ENCODE measurements at places on chromosomes 3 and 15. TPM values are rescaled to one million over a fixed set of nuclear protein-coding genes. Genes with fewer than 3 reads are reported as not detected.

FAM174B gene
- total RNA-seq: 0.29 TPM

CRTAP gene
- total RNA-seq: 251 TPM

ARL14 gene
- not detected for total RNA-seq

ROPN1 gene
- total RNA-seq: 0.18 TPM

LCMT2 gene
- total RNA-seq: 8.0 TPM

CKMT1A gene
- total RNA-seq: not detected

KBTBD12 gene
- not detected for total RNA-seq

CCDC54 gene
- total RNA-seq: not detected

SEMA7A gene
- 86.2 TPM for total RNA-seq
